Occipital lobe (tissue), 3 donors: ENCODE measurements at places on chromosomes 3 and 15.

DNA sequence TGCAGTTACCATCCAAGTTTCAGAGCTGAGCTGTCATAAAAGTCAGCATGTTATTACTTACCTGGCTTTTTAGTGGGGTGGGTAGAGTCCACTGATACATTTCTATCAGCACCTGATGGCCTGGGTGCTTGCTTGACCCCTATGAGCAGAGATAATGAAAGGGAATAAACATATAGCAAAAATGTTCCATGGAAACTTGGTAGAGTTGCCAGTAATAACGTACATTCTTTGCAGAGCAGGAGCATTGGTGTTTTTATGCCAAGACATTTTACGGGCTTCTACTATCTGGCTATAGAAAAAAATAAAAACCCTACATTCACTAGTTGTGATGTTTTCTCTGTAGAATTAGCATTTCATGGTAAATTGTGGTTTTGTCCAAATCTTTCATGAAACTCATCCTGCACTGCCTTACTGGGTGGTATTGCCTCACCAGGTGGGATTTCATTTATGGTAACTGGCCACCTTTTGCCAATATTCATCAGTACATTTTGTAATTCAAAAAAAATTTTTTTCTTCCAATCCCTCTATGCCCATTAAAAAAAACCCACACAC lies 70.9 kb downstream of the TFG start:
- DNase-seq, result no peak

- no peak for DNase-seq
Observed at GRCh38 chr3:102192575-102192974, 242.2 kb upstream of the ZPLD1 start.

GRCh38 chr3:122727766-122728165 lies 47.1 kb downstream of the PARP14 start:
- no peak for DNase-seq

GRCh38 chr3:134067531-134068161 lies 37.9 kb upstream of the SLCO2A1 start:
- DNase-seq, result no peak

DNA sequence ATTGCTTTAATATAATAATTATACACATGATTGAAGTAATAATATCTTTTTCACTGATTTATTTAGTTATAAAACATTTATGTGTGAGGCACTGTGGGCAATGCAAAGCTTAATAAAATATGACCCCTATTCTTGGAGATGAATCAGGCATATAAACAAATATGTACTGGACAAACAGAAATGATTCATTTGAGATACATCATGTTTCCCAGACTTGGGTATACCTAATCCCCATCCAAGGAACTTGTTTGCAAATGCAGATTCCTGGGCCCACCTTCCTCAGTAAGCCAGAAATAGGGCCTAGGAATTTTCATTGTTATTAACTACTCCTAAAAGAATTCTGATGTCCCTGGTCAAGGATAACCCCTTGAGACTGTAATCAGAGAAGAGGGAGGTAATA lies 184.2 kb downstream of the CHL1 start:
- DNase-seq, result no peak
